NCI-H2081 treated with DMSO at 0.1 percent for 48 hours (cell line): ENCODE measurements at places on chromosomes 12 and 14.

DNA sequence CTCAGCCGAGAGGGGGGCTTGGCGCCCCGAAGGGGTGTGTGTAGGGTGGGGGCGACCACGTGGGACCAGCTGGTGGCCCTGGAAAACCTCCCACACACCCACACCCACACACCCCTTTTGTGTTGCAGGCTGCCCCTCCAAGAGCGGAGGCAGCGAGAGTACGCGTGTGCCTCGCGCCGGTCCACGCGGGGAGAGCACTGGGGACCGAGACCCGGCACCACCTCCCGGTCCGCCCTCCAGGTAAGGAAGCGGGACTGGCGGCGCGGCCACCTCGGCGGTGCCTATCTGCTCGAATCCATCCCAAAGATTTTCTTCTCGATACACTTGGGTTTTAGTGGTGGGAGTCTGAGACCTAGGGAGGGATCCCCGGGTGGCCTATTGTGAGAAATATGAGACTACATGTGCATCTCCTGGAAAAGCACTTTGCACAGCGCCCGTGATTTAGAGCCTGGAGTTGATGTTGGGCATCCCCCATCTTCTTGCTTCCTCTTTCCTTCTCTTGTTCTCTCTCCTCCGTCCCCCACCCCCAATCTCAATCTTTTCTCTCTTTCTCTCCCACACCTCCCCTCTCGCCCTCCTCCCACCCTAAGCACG is 393 bp downstream of the SYT1 start:
- no peak for DNase-seq

DNA sequence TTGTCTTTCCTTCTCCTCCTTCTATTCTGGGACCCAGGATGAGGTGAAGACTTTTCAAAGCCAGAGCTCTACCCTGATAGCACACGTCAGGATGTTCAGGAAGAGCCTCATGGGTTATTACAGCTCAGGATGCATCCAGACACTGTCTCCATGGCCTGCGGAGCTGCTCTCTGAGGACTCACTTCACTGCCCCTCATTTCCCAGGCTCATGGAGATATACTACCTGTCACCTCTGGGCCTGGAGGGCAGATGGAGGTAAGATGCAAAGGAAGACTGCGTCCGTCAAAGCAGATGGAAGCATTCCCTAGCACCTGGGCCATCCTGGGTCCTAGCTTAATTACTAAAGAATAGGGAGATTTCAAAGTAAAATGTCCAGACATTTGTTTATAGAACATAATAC is 32.6 kb downstream of the STON2 start:
- DNase-seq: no peak

DNA sequence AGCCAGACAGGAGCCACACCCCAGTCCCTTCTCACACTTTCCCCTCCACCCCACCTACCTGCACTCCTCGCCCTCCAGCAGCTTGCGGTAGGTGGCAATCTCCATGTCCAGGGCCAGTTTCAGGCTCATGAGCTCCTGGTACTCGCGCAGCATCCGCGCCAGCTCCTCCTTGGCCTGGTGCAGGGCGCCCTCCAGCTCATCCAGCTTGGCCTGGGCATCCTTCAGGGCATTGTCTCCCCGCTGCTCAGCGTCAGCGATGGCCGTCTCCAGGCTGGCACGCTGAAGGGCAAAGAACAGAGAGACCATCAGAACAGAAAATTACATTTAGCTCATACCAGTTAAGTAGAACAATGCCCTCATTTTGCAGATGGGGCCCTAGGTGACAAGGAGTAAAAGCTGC is 5.5 kb downstream of the KRT74 start:
- DNase-seq: no peak

- no peak for DNase-seq
Measured at GRCh38 chr14:47262801-47263200, 412.6 kb downstream of the MDGA2 start.

- no peak for DNase-seq
Measured at GRCh38 chr14:91388551-91388975, 29.1 kb downstream of the CCDC88C start.
